ENCODE measurements at places on chromosomes 11 and 22.
A peak's percentile ranks its signal among the peaks of the same experiment; 100 is the strongest.

DNA sequence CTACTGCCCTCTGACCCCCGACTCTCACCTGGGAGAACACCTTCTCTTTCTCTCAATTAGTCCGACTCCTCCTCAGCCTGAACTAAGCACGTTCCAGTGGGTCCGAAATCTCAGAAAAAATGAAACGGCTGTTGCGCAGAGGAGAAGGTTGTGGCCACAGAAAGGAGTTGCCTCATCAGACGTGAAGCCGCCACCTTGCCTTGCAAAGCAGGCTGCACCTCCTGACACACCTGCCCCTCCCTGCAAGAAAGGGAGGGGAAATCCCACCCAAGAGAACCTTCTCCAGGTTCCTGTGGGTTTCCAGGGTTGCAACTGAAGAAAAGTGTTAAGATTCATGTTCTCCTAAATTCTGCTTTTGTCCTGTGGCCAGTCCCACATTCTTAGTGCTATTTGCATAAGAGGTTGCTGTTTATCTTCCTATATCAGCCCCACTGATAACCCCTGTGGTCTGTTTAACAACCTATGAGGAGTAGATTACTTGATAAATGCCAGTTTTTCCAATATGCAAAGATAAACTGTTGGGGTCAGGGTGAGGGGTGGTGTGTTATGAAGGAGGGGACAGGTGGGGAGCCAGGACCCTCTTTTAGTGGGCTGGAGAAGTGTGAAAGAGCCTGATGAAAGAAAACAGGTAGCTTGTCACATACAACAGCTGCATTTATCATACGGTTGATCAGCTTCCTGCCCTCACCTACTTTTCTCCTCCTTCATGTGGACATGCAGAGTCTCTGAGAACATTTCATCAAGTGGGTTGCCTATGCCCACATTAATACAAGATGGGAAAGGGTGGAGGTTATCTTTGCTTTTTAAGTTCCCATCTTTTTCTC is 18.2 kb downstream of the ZBTB16 start:
- no peak for DNase-seq

GRCh38 chr22:37911697-37912096 is 5.6 kb downstream of the MICALL1 start:
- no peak for DNase-seq

GRCh38 chr11:17767914-17768313 is 33.3 kb downstream of the KCNC1 start:
- no peak for DNase-seq

DNA sequence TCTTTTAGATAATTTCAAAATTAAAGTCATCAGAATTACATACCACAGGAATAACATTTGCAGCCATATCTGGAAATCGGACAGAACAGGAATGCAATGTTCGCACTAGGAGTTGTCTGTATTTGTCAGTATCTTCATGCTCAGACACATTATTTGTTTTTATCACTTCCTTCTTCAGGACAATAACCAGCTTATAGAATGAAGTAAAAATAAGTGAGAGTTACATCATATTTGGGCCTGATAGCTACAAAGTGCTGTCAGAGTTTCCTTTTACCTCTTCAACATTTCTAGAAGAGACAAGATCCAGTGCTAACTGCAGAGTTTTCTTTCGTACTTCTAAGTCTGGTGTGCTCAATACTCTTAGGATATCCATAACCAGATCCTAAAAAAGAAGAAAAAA is 18.9 kb downstream of the COPB1 start:
- DNase-seq, result no peak

GRCh38 chr11:125343718-125344131 is 152.3 kb downstream of the FEZ1 start:
- no peak for DNase-seq

DNA sequence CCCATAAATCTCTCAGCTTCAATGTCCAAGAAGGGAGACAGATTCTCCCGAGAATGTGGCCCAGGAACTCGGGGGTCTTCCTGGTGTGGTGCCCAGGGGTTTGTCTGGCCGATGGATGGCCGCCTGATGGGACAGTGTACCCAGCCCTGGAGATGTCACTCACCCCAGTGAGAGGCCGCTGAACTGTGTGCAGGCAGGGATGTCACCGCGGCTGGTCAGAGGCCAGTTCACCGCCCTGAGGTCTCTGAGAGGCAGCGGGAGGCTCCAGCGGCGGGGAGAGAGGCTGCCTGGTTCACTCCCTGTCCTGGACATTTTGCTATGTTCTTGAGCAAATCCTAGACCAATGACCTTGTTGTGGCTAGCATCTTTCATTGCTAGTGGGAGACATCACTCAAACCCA is 1349.5 kb downstream of the BRD1 start:
- no peak for DNase-seq

DNA sequence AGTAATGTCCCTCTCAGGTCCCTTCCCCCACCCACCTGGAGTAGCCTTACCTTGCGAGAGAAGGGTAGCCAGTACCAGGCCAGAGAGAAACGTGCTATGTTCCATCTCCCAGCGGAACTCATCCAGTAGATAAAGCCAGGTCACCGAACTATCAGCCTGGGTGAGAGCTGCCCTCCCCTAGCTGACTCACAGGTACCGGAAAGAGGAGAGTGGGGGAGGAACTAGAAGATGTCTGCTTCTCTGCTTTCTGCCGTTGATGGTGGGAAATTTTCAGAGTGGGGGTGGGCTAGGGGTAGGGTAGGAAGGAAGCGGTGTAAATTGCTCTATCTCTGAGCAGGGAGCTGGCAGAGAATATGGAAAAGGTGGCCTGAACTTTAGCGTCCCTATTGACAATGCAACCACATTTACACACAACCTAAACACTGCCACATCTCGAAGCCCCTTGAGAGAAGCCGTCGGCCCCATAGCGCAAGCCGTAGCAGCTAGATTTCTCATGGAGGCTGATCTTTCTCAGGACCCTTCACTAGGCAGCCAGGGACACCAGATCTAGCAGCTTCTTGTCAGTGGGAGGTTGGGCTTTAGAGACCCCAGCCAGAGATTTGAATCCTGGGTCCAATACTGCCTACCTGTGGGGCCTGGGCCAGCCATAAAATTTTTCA is at the start of gene CD3D:
CD3D (minus strand) TSS at position 203 of the 659 bp plus-strand sequence; CDS start at position 105, 98 bp downstream.
- DNase-seq, result no peak

- DNase-seq, result no peak
Measured at GRCh38 chr11:57276169-57276970, 39.3 kb upstream of the APLNR start.

DNA sequence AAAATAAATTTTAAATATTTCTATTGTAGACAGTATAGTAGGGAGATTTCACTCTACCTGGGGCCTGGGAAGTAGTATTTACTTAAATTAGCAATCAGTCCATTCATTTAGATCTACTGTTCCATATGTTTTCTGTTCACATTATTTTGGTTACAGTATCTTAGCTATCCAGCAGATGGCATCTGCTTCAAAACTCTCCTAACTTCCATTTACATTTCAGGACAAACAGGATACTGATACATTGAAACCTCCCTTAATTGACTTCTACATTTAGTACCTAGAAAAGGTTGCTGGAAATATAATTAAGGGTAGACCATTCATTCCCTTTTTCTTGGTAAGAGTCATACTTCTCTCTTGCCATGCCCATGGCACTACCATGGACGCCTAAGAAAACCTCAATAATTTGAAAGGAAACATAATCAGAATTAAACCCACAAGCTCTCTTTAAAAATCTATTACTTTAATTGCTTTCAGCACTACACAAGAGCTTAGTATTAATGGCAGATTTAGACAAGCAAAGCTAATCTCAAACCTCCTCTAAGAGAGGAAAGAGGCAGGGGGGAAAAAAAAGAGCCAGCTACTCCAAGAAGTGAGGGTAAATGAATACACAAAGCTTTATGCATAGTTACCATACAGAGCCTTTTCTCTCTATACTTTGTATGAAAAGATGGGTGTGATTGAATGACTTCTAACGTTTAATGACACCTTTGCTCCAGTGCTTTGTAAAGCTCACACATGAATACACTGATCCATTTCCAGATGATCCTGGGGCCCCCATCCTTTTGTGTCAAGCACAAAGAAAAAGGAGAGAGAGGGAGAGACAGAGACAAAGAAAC is 131.2 kb upstream of the MTMR2 start:
- no peak for DNase-seq

DNA sequence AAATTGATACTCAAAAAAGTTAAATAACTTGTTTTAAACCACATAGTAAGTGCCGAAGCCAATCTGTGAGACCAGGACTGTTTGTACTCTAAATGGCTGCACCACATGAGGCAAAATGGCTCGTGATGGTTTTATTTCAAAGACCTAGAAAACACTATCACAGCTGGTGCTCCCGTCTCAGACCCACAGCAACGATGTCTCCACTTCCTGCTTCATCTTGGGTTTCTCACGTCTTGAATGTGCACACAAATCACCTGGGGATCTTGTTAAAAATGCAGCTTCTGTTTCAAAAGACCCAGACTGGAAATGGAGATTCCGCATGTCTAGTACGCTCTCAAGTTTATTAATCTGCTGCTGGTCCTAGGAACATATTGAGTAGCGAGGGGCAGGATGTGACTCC is 1.2 kb downstream of the CD3E start:
- no peak for DNase-seq

- DNase-seq, result no peak
Measured at GRCh38 chr11:93537049-93537448, 6.1 kb downstream of the SMCO4 start.

GRCh38 chr11:70886676-70887541 is 365.5 kb downstream of the SHANK2 start:
- no peak for DNase-seq

GRCh38 chr11:113202431-113202830 is 112.0 kb upstream of the TTC12 start:
- DNase-seq, result no peak

GRCh38 chr11:102900346-102900745 is 25.6 kb upstream of the MMP12 start:
- no peak for DNase-seq

DNA sequence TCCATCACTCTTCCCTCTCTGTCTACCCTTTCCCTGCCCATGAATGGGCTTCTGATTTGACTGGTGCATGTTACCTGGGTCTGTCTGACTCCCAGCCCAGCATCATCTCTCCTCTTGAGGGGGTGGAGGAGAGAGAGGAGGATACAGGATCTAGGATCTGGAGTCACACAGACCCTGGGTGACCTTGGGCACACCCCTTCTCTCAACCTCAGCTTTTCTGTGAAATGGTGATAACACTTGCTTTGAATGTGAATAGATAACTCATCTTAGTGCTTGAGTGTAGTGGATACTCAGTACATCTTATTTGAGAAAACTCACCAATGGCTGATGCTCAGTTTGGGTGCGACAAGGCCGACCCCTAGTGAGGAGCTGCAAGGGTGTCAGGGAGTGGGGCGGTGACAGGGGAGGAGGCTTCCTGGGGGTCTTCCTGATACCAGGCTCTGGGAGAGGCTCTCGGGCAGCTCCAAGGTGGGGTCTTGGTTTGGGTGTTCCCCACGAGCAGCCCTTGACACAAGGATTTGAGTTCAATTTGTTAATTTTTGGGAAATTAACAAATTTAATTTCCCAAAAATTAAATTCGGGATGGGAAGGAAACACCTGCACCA is 9.0 kb downstream of the INCENP start:
- DNase-seq, result no peak

- DNase-seq, result no peak
Measured at GRCh38 chr11:30445056-30445455, 122.2 kb downstream of the ARL14EP start.

- DNase-seq, result no peak
Measured at GRCh38 chr11:115201111-115201792, 303.0 kb downstream of the CADM1 start.

- no peak for DNase-seq
Measured at GRCh38 chr22:23216461-23217170, 36.3 kb downstream of the BCR start.

GRCh38 chr11:74370123-74370522 is 28.1 kb downstream of the PGM2L1 start:
- no peak for DNase-seq

DNA sequence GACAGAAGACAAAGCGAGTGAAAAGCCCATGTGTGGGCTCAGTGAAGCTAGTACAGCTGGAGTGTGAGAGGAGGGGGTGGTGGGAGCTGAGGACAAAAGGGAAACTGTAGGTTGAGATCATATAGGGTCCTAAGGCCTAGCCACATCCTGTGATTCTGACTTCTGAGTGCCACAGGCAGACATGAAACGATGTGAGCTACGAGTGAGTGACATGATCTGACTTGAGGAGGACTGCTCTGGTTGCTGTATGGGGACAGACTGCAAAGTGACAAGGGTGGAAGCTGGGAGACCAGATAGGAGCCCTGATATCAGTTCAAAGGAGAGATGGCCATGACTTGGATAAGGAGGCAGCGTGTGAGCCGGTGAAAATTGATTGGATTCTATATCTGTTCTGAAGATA is 85.4 kb downstream of the MICAL2 start:
- DNase-seq, result no peak

GRCh38 chr22:43823353-43823908 is 11.3 kb upstream of the EFCAB6 start:
- peak; percentile 75 for DNase-seq

- no peak for DNase-seq
Measured at GRCh38 chr11:12868315-12869073, 140.6 kb upstream of the RASSF10 start.

GRCh38 chr22:43706151-43706550 is 106.0 kb downstream of the EFCAB6 start:
- no peak for DNase-seq

DNA sequence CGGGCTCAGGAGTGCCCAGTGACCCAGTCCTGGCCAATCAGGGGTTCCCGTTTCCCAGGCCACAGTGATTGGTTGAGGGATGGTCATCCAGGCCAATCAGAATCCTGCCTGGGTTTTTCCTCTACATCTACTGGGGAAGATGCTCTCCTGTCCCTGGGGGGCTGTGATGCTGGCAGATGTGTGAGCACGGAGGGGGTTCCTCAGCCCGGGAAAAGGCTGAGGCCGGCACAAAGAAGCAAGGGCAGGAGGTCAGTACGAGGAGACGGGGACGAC is 171.2 kb downstream of the CTTN start:
- DNase-seq, result no peak

DNA sequence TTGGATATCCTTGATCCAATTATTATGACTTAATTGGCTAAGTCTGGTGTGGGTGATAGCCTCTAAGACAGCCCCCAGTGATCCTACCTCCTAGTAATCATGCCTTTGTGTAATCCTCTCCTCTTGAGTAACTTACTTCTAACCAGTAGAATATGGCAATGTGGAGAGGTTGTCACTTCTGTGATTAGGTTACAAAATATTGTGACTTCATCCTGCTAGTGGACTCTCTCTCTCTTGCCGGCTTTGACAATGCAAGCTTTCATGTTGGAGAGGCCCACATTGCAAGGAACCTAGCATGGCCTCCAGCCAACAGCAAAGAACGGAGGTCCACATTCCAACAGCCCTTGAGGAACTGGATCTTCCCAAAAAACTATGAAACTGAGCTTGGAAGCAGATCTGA is 19.5 kb downstream of the YPEL4 start:
- DNase-seq, result no peak

GRCh38 chr22:27801202-27801615 is 347 bp downstream of the MN1 start:
- DNase-seq, result no peak

DNA sequence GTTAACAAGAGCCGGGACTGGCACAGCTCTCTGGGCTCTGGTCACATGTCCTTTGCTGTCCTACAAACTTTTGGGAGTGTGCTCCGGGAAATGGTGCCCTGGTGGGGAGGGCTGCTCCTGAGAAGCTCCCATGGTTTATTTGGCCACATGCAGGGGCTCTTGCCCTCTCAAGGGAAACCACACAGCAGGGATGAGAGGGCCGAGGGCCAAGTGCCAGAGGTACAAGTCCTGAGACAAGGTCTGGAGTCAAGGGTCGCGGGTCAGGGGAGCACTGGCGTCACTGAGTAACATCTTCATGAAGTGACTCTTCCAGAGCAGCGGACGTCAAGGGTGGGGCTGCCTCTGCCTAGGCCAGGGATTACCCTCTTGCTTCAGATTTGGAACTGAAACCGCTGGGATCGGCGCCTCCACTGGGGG is 1160.6 kb downstream of the TBC1D22A start:
- DNase-seq, result peak; percentile 68
